Aorta (tissue), 5 donors: ENCODE measurements at places on chromosomes 4 and X. TPM values are rescaled to one million over a fixed set of nuclear protein-coding genes. Genes with fewer than 3 reads are reported as not detected.

The TCEAL1 gene
- total RNA-seq: 73.9 TPM

The F11 gene
- total RNA-seq: 0.48 TPM

The SPANXN3 gene
- total RNA-seq: not detected

The MID2 gene
- 23.3 TPM for total RNA-seq

The GYPE gene
- 3.9 TPM for total RNA-seq

The UGT2A1 gene
- total RNA-seq: not detected
